ENCODE measurements at places on chromosomes 6 and 20.

DNA sequence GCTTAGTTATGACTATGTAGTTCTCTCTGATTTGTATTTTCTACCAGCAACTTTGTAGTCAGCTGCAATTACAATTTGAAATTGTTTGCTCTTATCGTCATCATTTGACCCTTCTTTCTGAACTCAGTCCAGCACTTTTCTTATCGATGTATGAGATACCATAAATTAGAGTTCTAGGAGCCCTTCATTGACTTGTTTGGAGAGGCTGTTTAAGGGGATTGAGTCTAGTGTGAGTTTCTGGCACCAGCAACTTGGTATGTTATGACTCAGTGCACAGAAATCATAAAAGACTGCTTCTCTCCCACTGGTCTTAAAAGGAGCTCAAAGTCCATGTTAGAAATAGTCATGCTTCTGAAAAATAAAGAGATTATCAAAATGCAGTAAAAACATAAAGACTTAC is 190.3 kb downstream of the TENT5A start:
- peak; percentile 85 for DNase-seq

DNA sequence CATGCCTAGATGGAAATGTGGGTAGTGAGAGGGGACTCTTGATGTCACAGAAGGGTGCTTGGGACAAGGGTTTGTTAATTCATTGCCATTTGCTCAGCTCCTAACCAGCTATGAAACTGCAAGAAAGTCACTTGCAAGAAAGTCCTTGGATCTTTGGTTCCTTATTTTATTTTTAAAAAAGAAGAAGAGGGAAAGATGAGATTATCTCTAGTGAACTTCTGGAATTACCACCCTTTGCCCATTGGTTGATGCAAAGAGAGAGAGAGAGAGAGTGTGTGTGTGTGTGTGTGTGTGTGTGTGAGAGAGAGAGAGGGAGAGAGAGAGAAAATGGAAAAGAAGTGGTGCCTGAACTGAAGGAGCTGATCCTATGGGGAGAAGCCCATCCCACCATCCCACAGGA is 4.6 kb upstream of the SFT2D1 start:
- no peak for DNase-seq

DNA sequence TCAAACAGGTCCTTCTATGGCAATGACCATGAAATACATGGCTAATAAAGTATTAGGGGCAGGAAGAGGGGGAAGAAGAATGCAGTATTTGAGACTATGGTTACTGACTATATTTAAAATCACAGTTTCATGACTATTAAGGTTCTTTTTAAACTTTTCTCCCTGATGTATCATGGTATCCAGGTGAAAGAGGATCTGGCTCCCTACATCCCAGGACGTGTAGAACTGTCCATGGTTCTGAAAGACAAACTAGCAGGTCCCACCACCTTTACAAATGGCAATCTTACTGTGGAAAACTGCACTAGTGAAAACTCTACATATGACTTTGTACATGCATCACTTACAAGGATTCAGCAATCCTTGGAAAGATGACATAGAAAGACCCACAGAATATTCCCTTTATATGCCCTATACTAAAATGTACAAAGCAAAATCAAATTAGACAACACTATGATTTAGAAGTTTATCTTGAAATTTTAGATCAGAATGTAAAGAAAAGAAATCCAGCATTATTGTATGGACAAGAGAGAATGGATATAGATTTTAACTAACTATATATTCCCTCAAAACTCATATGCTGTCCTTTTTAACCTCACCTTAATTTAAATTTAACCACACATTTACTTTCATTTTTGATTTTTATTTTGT is 33.5 kb downstream of the RPP21 start:
- peak; percentile 9 for DNase-seq

DNA sequence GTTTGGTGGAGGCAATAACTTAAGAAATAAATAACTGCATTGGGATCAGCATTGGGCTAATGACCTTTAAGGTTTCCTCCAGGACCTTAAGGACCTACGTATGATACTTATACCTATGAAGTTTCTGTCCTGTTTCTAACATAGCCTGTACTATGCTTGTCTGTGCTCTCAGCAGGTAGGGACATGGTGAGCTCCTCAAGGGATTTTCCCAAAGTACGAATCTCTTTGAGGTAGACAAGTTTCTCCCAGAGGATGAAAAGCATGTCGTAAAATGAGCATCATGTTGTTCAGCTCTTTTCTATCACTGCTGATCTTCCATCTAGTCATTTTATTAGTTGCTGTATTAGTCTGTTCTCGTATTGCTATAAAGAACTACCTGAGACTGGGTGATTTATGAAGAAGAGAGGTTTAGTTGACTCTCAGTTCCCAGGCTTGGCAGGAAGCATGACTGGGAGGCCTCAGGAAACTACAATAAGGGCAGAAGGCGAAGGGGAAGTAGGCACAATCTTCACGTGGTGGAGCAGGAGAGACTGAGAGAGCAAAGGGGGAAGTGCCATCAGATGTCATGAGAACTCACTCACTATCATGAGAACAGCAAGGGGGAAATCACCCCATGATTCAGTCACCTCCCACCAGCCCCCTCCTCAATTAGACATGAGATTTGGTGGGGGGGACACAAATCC is 77.8 kb upstream of the TGM3 start:
- DNase-seq: no peak

DNA sequence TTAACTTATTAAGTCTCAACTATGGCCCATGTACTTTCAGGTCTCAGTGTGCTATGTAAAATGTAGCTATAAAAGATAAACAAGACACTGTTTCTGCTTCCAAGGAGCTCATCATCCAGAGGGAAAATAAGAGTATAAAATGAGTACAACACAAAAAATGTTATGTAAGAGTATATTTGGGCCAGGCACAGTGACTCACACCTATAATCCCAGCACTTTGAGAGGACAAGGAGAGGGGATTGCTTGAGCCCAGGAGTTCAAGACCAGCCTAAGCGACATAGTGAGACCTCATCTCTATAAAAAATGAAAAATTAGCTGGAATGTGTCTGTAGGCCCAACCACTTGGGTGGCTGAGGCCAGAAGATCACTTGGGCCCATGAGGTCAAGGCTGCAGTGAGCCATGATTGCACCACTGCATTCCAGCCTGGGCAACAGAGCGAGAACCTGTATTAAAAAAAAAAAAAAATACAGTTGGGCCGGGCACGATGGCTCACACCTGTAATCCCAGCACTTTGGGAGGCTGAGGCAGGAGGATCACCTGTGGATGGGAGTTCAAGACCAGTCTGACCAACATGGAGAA is 124.0 kb downstream of the EDN1 start:
- peak; percentile 10 for DNase-seq

Data from fibroblast of skin of right quadriceps (primary cell).